D721Med (cell line): ENCODE measurements at places on chromosomes 1 and 21.

DNA sequence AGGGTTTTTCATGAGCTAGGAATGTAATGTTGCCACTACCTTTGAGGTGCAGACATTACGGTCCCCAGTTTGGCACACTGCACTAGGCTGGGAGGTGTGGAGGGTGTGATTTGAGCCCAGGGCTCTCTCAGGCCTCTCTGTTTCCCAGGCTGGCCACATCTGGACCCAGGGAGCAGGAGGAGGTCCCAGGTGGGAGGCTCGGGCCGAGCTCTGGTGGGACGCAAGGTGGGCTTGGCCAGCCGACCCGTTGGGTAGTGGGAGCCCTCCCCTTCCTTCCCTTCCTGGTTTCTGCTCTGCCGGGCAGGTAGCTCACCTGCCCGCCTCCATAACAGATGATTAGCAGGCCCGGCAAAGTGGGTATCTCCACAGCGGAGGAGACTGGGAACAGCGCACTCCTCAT, 146.2 kb upstream of the TMEM51 start:
- no peak for DNase-seq

- no peak for DNase-seq
These were observed 577.3 kb downstream of the AJAP1 start for GRCh38 chr1:5231541-5232315.

- no peak for DNase-seq
These were observed 10.4 kb upstream of the C2CD2 start for GRCh38 chr21:41964171-41964570.

DNA sequence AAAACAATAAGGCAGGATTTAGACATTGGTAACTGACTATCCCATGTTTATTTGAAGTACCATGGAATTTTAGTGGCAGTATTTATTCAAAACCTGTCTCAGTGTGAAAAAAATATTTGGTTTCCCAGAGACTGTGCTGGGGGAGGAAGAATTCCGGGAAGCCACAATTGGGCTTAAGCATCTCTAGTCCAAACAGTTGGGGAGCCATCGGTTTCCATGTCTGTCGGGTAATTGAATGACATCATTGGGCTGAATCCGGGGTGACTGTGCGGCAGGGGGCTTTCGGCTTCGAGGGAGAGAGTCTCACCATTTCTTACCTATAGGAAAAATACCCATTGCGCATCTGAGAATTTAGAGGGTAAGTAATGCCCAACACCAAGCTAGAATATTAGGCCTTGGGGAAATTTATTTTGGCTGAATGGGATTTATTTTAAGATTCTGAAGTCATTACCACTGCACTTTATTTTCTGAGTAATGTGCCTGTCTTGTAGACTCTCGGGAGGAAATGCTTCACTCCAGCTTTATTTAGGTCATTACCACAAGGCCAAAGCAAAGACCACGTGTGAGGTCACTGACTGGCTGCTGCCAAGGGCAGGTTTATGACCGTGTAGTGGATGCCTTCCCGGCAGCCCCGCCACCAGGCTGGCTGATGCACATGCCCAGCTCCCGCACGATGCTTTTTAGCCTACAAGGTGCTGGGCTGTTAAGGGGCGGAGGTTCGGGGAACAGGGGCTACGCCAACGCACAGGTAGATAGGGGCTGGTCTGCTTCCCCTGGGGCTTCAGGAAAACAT, 23.1 kb upstream of the UMODL1 start:
- no peak for DNase-seq

- DNase-seq, result no peak
These were observed 243.0 kb upstream of the GJB5 start for GRCh38 chr1:34511802-34512201.

GRCh38 chr1:41902664-41903063, 16.1 kb downstream of the HIVEP3 start:
- DNase-seq, result no peak

DNA sequence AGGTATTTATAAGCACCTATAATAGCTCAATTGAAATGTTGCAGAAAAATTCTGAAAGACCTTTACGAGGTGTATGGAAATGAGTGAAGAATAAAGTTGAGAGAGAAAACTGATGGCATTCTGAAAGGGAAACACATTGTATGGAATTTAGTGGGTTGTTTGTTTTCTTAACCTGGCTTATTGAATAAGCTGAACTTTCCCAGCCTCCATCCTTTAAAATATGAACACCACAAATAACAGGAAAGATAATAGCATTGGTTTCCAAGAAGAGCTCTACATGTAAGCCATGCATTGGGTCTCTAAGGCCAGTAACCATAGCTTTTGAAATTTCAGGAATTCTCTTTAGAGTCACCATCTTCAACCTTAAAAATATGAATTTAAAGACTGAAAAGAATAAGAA, 709.0 kb downstream of the USP25 start:
- DNase-seq, result no peak

- DNase-seq, result no peak
These were observed 259.2 kb downstream of the FMN2 start for GRCh38 chr1:240350910-240351331.

GRCh38 chr1:2624735-2625300, 8.0 kb downstream of the MMEL1 start:
- no peak for DNase-seq

- DNase-seq, result no peak
These were observed 20.1 kb upstream of the COQ8A start for GRCh38 chr1:226919995-226920394.

- no peak for DNase-seq
These were observed 81.6 kb upstream of the IVNS1ABP start for GRCh38 chr1:185398599-185398998.

GRCh38 chr1:201104141-201104540, 8.1 kb downstream of the CACNA1S start:
- DNase-seq, result no peak

DNA sequence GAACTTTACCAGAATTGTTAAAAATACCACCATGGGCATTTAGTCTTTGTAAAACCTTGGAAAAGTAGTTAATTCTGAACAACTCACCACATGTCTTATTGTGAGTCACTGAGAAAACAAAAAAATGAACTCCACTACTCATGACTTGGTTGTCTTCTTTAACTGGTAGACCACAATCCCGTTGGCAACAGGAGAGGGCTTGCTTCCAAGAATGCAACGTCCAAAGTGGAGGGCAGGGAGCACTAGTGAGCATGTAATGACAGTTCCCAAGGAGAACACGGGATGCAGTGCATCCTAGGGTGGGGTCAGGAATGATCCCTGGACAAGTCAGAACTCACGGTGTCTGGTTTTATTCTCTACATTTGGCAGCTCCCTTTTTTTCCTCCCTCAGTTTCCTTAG, 15.2 kb upstream of the HMCN1 start:
- DNase-seq, result no peak

GRCh38 chr1:27605796-27606707, 2.1 kb upstream of the AHDC1 start:
- no peak for DNase-seq

GRCh38 chr1:64248065-64248464, 44.6 kb downstream of the UBE2U start:
- no peak for DNase-seq

DNA sequence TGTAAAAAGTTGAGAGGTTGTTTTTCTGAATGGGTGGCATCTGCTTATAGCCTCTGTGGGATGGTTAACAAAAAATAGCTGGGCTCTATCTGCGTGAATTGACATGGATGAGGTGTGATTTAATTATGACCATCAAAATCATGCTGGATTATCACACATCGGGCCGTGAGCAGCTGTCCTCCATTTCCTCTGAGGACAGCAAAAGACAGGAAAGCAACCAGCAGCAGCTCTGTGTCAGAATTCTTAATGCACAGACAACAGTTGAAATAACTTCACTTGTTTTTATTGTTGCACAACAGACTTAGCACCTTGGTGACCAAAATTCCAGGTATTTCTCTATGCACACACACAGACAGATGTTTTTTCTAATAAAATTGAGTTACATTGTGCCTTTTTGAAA, 54.5 kb upstream of the LAPTM5 start:
- DNase-seq, result no peak

DNA sequence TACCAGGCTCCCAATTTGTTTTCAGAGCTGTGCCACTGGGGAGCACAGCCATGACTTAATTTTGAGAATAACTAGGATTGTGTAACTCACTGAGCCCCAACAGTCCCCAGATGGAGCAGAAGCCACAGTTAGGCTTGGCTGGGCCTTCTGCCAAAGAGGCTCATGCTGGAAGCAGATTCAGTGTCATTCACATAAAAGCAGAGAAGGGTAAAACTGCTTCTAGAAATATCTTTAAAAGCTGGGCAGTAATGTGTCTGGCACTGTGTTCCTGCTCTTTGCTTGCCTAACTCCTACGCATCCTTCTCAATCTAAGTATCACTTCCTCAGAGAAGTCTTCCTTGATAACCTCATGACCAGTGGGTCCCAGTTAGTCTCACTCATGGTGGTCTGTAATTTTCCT, 20.3 kb downstream of the STK40 start:
- no peak for DNase-seq
